Stimulated activated CD4-positive, alpha-beta T cell treated with anti-CD3 and anti-CD28 coated beads, TNF-alpha, amount 100 ng/mL, for 1 hour (primary cell): ENCODE measurements at places on chromosomes 7 and 10.

- no peak for DNase-seq
These were observed 78.3 kb downstream of the ATRNL1 start for GRCh38 chr10:115171392-115171960.

DNA sequence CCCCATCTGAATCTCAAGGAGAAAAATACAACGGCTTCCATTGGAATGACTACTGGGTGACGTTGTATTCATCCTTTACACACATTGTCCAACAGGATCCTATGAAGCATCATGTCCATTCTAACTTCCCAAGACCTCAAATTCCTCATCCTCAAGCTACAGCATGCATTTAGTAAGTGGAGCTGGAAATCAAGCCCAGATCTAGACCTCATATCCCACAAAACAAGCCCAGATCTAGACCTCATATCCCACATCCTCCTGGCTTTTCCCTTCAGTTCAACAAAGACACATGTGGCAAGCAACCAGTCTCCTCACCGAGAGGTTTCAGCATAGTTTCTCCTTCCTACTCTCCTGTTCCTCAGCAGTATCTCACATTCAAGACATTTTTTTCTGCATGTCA lies 12.2 kb downstream of the IGF2BP3 start:
- no peak for DNase-seq

DNA sequence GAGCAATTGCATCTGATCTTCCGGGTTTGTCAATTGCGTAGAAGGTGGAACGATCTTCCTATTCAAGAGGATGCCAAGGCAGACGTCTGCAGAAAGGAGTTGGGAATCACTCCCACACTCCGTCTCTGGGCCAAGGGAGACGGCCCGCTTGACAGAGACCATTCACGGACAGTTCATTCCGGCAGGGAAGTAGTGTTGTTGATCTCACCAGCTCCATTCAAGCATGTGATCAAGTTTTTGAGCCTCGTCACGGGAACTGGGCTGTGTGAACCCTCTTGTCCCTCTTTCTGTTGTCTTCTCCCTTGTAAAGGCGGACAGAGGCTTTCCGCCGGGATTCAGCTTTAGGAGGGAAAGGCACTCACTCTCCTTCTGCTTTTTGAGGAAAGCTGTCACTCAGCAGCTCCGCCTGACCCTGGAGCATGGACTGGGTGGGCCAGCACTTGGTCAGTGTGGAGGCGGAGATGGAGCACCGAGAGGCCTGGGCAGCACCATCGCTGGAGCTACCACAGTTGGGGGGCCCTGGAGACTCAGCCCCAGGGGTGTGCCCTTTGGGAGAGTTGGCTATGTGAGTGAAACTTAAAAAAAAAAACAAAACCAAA lies 44.9 kb downstream of the SPDYE5 start:
- DNase-seq = no peak

DNA sequence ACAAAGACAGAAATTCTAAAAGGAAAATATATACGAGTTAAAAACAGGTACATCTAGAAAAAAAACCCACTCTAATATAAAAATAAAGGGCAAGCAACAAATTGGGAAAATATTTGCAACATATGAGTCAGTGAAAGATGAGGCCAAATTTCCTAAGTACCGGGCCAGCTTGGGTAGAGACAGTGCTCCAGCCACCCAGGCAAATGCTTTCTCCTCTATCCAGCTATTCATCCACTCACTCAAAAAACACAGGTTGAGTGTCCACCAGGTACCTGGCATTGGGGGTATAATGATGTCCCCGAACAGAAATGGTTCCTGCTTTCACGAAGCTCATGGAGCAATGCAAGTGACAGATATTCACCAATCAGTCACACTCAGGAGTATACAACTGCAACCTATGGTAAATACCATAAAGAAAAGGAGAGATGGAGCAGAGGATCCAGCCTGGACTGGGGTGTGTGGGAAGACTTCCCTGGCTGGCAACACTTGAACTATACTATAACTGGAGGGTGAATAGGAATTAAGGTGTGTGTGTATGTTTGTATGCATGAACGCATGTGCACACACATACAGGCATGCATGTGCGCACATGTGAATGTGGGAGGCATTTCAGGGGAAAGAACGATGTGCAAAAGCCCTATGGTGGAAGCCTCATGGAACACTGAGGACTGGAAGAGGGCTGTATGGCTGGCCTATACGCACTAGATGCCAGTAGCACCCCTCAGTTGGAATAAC lies 2.3 kb downstream of the ARHGAP22 start:
- DNase-seq = no peak

DNA sequence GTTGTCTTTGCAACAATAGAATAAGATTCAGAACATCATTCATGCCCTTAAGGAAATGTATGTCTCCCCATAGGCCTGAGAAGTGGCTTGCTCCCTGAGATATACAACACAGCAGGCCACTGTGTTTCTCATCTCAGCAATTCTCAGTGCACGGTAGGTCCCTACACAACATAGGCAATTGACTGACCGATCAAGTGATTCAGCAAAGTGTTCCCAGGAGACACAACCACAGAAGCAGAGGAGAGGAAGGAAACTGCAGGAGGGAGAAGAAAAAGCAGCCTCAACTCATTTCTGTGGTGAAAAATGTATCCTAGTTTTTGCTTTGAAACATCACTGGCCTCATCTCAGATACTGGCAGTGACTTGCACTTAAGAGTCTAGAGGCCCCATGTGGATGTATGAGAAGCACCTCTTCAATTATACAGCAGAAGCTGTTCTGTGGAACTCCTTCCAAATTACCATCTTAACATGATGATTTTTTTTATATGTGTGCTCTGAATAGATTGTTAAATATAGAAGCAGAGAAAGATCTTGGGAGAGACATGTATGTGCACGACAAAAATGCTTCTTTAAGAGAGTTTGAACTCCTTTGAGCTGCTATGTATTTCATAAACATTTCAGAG lies 306.8 kb downstream of the XPNPEP1 start:
- no peak for DNase-seq

DNA sequence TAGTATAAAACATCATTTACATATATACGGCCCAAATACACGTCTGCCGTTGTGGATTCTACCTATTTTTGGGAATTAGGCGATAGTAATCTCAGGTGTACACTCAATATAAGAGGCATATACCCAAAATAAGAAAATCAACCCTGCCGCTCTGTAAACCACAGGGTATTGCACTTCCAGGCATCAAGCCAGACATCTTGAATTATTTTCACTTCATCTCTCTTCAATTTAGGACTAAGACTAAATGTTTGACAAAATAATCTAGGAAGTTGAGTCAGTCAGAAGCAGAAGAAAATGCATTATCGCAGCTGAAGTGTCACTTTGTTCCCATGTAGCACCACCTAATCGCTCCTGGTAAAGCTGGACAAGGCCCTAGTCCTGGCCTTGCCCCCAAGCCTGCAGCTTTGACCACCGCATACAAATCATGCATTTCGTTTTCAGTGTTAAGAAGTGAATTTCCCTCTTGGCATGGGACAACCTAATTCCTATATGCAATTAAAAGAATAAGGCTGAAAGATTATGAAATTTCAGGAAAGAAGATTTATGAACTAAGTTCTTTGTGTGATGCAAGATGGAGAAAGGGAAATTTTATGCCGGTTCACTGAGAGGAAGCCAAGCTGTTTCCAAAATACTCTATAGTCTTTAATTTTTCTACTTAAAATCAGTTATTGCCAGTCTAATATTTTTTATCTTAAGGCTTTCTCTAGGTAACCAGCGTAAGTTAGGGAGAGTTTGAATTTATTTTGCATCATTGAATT lies 26.0 kb downstream of the CABCOCO1 start:
- no peak for DNase-seq

GRCh38 chr10:110833234-110833940 lies 38.3 kb upstream of the PDCD4 start:
- DNase-seq = no peak

GRCh38 chr10:4066581-4067390 lies 281.8 kb upstream of the KLF6 start:
- DNase-seq = no peak

GRCh38 chr10:130351466-130352290 lies 215.5 kb downstream of the GLRX3 start:
- DNase-seq = no peak

DNA sequence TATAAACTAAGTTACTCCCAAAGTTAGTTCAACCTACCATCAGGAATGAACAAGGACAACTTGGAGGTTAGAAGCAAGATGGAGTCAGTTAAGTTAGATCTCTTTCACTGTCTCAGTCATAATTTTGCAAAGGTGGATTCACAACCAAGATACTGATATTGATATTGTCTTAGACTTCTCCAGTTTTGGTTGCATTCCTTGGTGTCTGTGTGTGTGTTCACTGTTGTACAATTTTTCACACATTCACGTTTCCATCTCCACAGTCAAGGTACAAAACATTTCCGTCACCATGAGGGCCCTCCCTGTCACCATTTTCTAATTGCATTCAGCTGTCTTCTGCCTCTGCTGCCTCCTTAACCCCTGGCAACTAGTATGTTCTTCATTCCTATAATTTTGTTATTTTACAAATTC lies 41.1 kb downstream of the AKR1E2 start:
- DNase-seq = no peak

DNA sequence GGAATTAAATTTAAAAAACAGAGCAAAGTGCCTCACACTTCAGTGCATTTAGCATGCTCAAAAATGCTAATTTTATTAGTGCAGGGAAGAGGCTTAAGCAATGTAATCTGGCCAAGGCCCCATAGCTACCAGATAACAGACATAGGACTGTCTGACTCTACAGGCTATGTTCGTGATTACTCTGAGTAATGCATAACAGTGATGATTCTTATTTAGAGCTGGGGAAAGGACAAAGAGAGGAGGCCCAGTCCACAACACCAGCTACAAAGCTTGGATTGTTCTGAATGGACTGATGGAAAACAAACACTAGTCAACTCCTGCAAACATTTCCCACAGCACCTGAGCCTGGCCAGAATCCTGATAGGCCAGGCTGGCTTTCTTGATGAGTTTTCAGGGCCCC lies 8.4 kb upstream of the CH25H start:
- no peak for DNase-seq

DNA sequence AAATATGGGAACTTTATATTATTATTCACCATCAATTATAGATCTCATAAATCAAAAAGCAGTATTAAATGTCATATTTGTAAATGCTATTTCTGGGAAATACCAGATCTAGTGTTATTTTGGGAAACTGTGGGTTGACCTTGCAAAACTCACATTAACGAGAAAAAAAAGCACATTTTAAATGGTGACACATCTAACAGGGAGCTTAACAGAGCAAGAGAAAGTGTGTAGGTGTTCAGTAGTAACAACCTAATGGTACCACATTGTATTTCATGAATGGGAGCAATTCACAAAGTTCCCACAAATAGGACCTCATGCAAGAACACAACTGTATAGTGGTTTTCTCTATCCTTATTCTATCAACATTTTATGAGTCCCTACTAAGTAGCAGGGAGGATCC lies 26.2 kb upstream of the HDAC9 start:
- DNase-seq = no peak

DNA sequence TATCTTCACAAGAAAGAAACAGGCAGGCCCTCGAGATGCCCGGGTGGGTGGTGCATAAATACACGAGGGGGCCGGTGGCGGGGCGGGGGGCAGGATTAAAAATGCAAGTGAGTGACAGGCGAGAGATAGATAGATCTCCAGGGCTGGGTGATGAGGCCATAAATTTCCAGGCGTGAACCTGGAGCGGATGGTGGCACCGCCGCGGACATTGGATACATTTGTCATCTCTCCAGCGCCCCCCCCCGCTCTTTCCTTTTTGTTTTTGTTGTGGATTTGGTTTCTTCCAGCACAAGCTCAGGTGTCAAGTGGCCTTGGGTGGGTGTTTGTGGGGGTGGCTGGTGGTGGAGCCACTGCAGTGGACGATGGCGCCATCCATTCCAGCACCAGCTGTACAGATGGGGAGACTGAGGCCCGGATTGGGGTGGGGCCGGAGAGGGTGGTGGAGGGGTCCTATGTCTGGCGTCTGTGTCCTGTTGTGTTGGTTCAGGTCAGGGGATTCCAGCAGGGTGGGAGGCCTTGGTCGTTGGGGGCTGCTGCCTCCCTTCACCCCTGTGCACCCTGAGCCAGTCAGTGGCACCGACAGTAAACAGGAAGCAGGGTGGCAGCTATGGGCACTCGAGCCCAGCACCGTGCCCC lies 2.9 kb downstream of the ELFN1 start:
- no peak for DNase-seq

- no peak for DNase-seq
These were observed 288.6 kb upstream of the PHF14 start for GRCh38 chr7:10685040-10685439.

- no peak for DNase-seq
These were observed 131.8 kb downstream of the ANK3 start for GRCh38 chr10:60257767-60258428.

- DNase-seq = no peak
These were observed 46.4 kb downstream of the CASD1 start for GRCh38 chr7:94556028-94556427.

DNA sequence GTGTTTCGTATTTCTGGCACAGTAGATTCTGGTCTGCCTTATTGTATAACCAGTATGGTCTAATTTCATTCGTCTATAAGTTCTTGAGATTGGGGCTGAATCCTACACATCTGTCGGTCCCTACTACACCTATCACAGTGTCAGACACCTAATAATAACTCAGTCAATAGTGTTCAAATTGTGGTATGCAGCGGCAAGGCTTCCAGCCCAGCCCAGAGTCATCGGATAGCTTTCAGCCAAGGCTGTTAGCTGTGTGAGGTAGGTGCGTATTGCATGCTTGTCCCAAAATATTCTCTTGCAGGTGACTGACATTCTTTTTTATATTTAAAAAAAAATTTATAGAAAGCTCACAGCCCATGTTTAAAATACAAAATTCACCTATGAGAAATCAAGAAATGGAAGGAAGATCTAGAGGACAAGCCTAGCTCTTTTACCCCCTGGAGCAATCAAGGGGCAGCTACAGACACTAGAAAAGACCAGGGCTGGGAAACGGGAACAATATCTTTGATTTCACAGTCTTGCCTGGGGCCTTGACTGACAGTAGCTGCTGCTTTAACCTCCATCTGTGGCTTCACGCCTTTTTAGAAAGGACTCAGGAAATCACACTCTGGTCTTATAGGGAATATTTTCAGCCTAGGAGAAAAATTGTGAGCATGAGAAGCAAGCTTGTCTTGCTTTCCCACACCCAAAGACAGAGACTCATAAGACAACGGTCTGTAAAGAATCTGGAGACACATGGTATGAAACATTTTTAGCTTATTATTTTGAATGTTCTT lies 9.5 kb upstream of the ASB4 start:
- no peak for DNase-seq

DNA sequence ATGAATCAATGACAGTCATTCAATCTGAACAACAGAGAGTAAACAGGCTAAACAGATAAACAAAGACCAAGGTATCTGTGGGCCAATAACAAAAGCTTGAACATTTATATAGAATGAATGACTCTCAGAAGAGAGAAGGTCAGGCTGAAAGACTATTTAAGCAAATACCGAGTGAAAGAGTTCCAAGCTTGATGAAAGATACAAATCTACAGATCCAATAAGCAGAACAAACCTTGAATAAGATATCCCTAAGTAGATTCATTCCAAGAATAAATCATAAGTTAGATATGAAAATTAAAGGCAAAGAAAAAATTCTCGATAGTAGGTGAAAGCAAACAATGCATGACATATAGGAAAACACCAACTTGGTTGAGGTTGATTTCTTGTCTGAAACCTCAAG lies 376.4 kb upstream of the IGFBP3 start:
- DNase-seq = no peak
